ENCODE measurements at places on chromosomes 12 and 14.

- DNase-seq = no peak
Observed at GRCh38 chr12:113136128-113136989, 798 bp upstream of the RASAL1 start.

- no peak for DNase-seq
Observed at GRCh38 chr12:112022241-112023016, 9.2 kb downstream of the ERP29 start.

GRCh38 chr14:68082698-68083291 lies 263.2 kb downstream of the RAD51B start:
- no peak for DNase-seq

DNA sequence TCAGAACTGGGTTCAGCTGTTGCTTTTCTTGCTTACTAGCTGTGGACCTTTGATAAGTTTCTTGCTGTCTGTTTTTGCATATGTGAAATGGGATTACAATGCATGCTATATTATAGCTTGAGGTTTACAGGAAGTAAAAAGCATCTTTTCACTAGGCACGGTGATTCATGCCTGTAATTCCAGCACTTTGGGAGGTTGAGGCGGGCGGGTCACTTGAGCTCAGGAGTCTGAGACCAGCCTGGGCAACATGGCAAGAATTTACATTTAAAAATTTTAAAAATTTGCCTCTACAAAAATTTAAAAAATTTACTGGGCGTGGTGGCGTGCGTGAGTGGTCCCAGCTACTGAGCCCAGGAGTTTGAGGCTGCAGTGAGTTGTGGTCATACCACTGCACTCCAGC lies 42.0 kb downstream of the CALM1 start:
- no peak for DNase-seq

- no peak for DNase-seq
Observed at GRCh38 chr14:34177466-34177865, 226.6 kb upstream of the EGLN3 start.

DNA sequence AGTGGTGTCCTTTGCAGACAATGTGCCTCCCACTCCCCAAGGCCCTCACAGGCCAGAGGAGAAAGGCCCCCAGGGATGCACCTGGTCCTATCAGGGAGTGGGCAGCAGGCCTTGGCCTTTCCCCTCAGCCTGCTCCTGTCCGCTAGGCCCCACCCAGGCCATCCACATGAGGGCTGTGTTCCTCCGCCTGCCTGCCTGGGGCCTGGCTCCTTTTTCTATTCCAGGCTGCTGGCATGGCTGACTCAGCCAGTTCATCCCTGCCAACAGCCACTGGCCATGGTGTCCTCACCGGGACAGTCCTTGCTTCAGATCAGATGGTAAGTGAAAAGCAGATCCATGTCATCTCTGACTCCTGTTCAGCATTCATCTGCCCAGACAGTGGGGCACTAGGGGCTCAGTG lies 13.4 kb downstream of the ISM2 start:
- DNase-seq = no peak

GRCh38 chr12:107564946-107565345 lies 120.7 kb upstream of the PWP1 start:
- DNase-seq = no peak

GRCh38 chr12:118345355-118345754 lies 27.4 kb downstream of the TAOK3 start:
- DNase-seq = no peak

DNA sequence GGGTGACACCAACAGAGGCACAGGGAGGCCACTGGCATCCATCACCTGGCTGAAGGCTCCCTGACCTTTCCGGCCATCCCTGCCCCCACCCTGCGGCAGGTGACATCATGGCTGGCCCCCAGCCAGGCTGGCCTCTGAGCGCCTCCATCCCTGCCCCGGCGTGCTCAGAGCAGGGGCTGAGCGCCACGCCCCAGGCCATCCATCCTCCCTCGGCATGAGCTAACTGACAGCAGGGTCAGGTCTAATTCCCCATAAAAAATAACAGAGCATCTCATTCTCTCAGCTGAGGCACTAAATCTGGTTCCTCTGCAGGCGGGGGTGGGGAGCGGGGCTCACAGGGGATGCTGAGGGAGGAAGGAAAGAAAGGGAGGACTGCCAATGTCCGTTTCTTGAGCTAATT lies 50.7 kb downstream of the PRIMA1 start:
- DNase-seq = no peak

DNA sequence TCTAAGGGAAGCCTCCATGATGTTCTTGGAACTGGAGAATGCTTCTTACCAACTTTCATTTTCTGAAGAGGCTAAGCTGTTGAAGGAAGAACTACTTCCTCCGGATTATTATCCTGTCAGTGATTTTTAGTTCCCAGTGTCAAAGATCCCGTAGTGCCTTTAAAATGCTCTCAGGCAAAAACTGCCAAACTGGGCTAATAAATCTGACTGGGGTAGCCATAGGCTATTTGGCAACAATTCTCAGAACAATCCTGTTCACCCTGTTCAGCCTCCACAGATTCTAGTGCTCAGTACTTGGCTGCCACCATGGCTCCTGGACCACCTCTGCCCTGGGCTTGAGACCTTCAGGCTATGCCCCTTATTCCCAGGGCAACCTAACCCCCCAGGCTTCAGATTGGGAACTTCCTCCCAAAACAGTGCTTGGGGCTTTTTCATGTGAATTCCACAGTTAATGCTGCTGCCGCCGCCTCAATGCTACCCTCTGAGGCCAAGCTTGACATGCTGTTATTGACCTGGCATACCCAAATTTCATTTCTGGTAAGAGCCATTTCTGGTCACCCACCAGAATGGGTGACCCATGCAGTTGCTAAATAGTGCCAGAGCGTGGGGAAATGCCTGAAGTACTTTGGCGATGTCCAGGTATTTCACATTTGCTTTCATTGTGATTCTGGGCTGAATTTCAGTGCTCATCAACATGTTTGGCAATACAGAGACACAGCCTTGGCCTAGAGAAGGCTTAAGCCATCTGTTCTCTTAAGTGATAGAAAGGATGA lies 110.0 kb upstream of the ARHGAP5 start:
- no peak for DNase-seq

DNA sequence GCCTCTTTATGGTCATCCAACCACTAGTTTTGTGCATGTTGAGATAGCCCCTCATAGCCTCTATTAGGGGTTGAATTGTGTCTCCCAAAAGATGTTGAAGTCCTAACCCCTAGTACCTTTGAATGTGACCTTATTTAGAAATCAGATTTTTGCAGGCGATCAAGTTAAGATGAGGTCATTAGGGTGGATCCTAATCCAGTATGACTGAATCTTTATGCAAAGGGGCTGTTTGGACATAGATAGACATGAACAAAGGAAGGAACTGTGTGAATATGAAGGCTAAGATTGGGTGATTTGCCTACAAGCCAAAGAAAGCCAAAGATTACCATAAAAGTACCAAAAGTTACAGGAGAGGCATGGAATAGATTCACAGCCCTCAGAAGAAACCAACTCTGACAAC lies 209.6 kb downstream of the NUAK1 start:
- DNase-seq = no peak

DNA sequence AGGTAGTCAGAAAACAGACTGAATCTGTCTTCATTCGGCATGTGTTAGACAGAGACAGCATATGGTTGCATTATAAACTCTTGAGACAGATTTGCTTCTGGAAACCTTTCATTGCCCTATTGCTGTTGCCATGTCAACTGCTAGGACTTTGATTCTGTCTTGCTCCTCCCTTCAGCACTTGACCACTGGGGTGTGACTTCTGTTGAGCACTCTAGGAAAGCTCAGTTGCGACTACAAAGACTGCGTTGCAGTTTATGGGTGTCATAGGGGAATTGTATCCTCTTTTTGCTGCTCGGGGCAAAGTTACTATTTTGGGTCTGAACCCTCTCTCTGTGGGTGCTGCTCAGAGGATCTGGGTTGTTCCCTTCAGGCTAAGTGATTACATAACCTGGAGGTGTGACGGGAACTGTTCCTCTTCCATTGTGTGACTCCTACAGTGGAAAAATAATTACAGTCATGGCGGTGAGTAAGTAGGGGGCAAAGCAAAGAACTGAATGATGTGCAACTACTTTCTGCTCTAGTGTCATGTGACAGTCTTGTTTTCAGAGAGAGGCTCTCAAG lies 44.3 kb upstream of the TRIM9 start:
- DNase-seq = no peak

All from coronary artery (tissue), 2 donors.